ENCODE measurements at places on chromosomes 7 and 10. TPM values are rescaled to one million over a fixed set of nuclear protein-coding genes. Genes with fewer than 3 reads are reported as not detected.

Gene FKBP9
- 62.3 TPM for total RNA-seq

GRCh38 chr7:105768898-105769507 lies 107.4 kb downstream of the ATXN7L1 start:
- H3K4me3 ChIP-seq: no peak overlapping the region
- H3K27ac ChIP-seq: no peak overlapping the region
- H3K27me3 ChIP-seq: no peaks in the 10 kb centered on the region
- H3K36me3 ChIP-seq: peaks cover 4% of the 10 kb centered on the region

Gene HOXA1
- 1.4 TPM for total RNA-seq

- no peak overlapping the region for H3K4me3 ChIP-seq
- no peak for DNase-seq
- H3K36me3 ChIP-seq: no peaks in the 10 kb centered on the region
These were observed 20.6 kb upstream of the SLC13A1 start for GRCh38 chr7:123220396-123220795.

Gene SLC26A3
- total RNA-seq: not detected

DNA sequence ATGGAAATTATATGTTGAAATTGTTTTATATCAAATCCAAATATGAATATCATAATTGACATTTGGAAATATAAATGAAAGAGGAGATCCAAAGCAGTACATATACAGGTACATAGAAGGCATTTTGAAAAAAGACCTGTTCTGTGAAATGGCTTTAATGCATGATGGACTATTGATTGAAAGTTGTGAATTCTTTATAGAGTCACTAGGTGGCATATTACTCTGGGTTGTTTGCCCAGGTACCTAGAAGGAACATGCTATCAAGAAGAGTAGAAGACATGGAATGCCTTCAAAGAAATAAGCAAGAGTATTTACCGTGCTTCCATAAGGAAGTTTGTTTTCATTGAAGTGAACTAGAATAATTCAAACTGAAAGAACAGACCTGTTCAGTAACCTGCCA lies 160.0 kb upstream of the ANK3 start:
- DNase-seq: peak; percentile 89
- no peak overlapping the region for H3K27ac ChIP-seq
- H3K27me3 ChIP-seq: no peaks in the 10 kb centered on the region
- H3K4me1 ChIP-seq: no peaks in the 10 kb centered on the region

- H3K27ac ChIP-seq: no peak overlapping the region
- no peaks in the 10 kb centered on the region for H3K36me3 ChIP-seq
- H3K4me1 ChIP-seq: no peaks in the 10 kb centered on the region
- no peak overlapping the region for H3K4me3 ChIP-seq
- DNase-seq: no peak
These were observed 91.5 kb downstream of the FAS start for GRCh38 chr10:89082086-89082485.

Gene FGFBP3
- 0.69 TPM for total RNA-seq

- no peaks in the 10 kb centered on the region for H3K36me3 ChIP-seq
- DNase-seq: peak; percentile 86
- H3K27me3 ChIP-seq: no peaks in the 10 kb centered on the region
- peaks cover 8% of the 10 kb centered on the region for H3K4me1 ChIP-seq
These were observed 8.4 kb upstream of the LYZL2 start for GRCh38 chr10:30637881-30638467.

Gene SKIDA1
- 0.17 TPM for total RNA-seq

DNA sequence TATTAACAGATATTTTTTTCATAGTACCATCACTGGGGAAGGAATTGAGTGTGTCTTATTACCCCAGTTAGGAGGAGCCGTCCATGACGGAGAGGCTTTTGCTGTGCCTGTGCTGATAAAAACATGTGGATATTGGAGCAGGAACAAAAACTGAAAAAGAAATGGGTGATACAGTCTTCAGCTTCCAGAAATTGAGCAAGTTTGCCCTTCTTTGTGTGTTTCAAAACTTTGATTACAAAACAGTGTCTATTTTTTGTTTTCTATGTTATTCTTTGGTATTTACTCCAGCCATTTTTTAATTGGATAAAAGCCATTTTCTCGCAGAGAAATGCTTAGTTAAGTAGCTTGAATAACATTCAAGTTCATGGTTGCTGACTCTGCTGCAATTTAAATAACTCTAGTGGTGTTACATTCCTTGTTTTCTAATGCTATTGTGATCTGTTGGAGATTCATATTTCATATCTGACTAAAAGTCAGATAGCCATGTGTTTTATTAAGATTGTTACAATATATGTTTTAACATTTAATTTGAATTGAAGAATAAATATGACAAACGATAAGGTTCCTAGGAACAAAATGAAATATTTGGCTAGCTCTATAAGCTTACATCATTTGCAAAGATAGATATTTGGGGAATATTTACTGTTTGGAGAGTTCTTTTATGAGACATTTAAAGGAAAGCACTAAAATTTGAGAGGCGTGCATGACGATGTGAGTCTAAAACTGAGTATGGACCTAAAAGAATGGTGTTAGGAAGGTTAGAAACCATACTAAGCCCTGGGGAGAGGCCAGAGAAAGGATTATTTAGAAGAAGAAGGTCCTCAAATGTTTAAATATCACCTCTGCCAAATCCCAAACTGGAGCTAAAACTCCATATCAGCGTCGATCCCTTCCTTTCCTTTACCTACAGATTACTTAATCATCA lies 747.3 kb upstream of the CELF2 start:
- no peak overlapping the region for H3K4me3 ChIP-seq
- H3K4me1 ChIP-seq: no peaks in the 10 kb centered on the region
- no peaks in the 10 kb centered on the region for H3K27me3 ChIP-seq
- no peak overlapping the region for H3K27ac ChIP-seq

GRCh38 chr7:71783779-71784178 lies 628.4 kb downstream of the CALN1 start:
- no peak overlapping the region for H3K4me3 ChIP-seq
- H3K4me1 ChIP-seq: no peaks in the 10 kb centered on the region
- no peak overlapping the region for H3K27ac ChIP-seq
- H3K36me3 ChIP-seq: no peaks in the 10 kb centered on the region
- DNase-seq: no peak

DNA sequence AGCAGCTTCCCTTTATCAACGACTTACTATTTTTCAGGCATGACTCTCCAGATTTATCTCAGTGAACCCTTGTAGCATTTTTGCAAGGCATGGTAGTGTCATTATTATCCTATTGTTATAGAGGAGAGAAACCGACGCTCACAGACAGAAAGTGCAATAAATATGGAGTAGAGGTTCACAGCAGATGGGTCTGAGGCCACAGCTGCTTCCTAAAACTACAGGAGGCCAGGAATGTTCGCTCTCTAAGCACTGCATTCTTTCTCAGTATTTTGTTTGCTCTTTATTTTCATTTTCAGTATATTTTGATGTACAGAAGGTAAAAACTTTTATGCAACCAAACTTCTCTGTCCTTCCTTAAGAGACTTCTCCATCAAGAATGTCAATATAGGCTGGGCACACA lies 4.5 kb upstream of the AEBP1 start:
- H3K36me3 ChIP-seq: no peaks in the 10 kb centered on the region
- no peak overlapping the region for H3K4me3 ChIP-seq
- H3K27me3 ChIP-seq: no peaks in the 10 kb centered on the region
- no peak overlapping the region for H3K27ac ChIP-seq
- no peaks in the 10 kb centered on the region for H3K4me1 ChIP-seq
- DNase-seq: no peak

Gene PHKG1
- 0.75 TPM for total RNA-seq

Gene CADPS2
- 7.5 TPM for total RNA-seq

All from PC-3 (cell line).